AG10803 (cell line): ENCODE measurements at places on chromosomes 5 and 9.

GRCh38 chr5:36659411-36659810, 53.0 kb downstream of the SLC1A3 start:
- no peak for DNase-seq

DNA sequence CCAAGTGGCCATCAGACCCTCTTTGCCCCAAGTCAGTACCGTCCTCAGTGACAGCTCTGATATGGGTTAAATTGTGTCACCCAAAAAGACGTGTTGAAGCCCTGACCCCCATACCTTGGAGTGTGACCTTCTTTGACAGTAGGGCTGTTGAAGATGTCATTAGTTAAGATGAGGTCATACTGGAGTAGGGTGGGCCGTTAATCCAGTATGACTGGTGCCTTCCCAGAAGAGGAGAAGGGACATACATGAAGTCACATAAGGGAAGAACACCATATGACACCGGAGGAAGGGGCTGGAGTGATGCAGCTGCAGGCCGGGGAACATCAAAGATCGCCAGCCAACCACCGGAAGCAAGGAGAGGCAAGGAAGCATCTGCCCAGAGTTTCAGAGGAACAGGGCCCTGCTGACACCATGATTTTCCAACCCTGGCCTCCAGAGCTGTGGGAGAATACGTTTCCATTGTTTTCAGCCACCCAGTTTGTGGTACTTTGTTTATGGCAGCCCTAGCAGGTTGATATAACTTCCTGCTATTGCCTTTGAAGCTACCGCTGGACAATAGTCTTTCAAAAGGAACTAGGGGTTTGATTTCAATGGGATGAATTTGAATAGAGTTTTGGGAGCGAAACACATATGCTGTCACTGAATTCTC, 36.4 kb upstream of the CPEB4 start:
- no peak for DNase-seq

DNA sequence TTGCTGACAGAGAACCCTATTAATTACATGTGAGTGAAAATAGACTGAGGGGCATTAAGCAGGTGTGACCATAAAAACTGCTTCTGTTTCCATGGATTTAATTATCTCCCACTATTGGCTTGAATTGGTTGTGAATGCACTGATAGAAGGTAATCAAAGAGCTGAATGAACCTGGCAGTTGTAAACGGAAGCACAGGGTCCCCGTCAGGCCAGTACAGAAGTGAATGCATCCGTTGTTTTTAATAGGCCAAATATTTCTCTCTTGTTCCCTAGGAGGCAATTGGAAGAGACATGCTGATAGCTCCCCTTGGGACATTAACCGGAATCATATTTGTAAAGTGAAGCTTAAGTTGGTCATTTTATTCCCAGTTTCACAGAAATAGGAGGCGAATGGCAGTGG, 147.0 kb downstream of the CAVIN4 start:
- no peak for DNase-seq

DNA sequence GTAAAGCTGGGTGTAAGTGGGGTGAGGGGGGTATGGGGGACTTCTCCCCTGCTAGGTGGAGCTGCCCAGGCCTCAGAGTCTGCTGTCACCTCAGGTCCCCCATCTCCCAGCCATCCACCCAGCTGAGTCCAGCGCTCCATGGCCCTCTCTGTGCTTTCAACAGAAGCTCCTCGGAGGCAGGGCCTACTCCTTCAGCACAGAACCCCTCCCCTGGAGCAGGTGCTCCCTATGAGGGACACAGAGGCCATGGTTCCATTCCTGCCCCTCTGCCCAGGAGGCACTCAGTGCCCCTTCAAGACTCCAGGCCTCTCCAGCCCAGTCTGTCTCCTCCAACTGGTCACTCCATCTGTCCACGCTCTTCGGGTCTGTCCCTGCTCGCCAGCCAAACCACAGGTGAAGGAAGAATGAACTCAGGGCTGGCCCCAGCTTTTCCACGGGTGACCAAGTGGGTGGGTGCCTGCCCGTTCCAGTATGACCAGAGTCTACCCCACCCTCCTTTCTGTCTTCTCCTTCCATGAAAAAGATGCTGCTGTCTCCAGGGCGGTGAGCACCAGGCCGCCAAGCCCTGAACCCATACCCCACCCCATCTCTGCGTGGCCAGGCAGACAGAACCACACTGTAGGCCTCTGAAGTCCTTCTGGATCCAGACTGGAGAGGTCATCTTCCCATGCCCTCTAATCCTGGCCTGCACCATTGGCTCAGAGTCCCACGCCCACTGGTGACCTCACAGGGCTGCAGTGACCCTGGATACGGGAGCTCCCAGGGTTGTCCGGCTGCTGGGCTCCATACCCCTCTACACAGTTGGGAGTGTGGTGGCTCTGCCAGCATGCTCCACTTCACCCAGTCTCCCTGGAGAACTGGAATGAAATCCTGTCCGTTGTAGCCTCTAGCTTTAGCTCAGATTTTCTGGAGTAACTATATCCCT, 11.9 kb downstream of the GBGT1 start:
- no peak for DNase-seq

DNA sequence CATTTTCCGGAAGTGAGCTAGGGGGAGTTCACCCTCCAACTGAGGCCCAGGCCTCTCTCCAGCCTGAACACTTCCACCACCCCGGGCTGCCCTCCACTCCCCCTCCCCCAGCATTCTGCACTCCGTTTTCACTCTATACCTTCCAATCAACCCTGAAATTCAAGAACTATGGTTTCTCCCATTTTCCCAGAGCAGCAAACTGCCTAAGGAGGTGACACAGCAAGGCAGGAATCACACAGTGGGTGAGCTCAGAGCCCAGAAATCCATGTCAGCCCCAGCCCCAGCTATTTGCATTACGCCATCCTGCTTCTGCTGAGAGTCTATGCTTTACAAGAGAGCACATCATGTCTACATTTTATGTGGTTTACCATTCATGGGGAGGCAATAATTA, 11.9 kb downstream of the MSX2 start:
- DNase-seq = peak; percentile 72

- no peak for DNase-seq
These were observed 265.8 kb downstream of the TENT4A start for GRCh38 chr5:6979061-6979460.

DNA sequence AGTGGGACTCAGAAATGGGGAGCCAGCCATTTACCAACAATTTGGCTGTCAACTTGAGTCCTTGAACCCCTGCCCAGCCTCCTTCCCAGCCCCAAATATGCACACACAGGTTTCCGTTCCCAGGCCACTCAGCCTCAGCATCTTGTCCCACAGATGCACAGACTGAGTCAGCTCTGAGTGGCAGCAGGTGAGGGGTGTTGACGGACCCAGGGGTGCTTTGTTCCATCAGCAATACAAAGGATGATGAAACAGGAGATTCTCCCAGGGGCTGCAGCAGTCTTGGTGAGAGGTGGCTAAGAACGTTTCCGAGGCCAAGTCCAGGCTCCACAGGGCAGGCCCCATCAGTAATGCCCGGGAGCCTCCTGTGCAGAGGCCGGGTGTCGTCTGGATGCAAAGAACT, 4.9 kb upstream of the OLFM1 start:
- no peak for DNase-seq

GRCh38 chr5:15753752-15754151, 253.8 kb downstream of the FBXL7 start:
- DNase-seq = no peak

GRCh38 chr5:162068412-162068811, 839 bp downstream of the GABRG2 start:
- no peak for DNase-seq

DNA sequence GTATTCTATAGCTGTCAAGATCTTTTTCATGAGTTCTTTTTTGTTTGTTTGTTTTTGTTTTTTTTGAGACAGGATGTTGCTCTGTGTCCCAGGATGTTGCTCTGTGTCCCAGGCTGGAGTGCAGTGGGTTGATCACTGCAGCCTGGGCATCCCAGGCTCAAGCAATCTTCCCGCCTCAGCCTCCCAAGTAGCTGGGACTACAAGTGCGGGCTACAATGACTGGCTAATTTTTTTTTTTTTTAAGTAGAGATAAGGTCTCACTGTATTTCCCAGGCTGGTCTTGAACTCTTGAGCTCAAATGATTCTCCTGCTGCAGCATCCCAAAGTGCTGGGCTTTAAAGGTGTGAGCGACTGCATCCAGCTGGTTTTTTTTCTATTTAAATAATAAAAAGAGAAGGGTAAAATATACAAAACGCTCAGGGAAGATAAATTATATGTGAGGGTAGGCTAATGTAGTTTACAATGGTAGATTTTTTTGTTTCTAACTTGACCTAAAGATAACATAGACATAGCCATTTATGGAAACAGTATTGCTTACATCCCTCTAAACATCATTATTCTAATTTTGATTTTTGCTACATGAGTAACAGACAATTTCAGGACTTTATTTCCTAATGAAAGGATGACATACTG, 21.9 kb downstream of the ERBIN start:
- no peak for DNase-seq

- DNase-seq = peak; percentile 24
These were observed 167.5 kb downstream of the SAXO1 start for GRCh38 chr9:18865542-18865941.

DNA sequence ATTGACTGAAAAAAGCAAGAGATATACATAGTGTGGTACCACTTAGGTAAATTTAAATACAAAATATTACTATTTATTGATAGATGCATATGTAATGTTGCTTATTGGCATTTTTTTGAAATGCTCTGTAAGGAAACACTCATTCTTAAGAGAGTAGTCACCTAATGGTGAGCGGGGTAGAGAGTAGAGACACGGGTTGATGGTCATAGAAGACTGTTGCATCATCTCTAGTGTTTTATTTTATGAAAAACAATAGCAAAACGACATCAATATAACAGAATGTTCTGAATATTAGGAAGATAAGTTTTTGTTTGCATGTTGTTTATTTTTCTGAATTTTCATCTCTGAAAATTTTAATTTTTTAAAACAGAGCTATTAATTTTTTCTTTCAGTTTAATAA, 4.0 kb downstream of the SRP19 start:
- DNase-seq = no peak

GRCh38 chr5:38878391-38879077, 32.7 kb downstream of the OSMR start:
- no peak for DNase-seq

DNA sequence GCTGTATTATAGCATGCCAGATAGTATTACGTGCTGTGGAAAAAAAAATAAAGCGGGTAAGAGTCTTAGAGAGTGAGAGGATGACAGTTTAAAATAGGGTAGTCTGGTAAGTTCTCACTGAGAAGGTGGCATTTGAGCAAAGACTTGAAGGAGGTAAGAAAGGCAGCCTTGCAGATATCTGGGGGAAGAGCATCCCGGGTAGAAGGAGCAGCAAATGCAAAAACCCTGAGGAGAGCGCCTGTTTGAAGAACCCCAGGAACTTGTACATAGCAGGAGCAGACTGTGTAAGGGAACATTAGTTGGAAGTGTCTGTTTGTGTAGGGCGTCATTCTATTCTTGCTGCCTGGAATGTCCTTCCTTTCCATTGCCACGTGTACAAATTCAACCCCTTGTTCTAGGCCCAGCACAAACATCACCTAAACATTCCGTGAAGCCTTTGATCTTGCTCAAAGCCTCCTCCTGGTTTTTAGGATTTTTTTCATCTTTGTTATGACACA, 2.6 kb downstream of the AP3S1 start:
- DNase-seq = peak; percentile 16

DNA sequence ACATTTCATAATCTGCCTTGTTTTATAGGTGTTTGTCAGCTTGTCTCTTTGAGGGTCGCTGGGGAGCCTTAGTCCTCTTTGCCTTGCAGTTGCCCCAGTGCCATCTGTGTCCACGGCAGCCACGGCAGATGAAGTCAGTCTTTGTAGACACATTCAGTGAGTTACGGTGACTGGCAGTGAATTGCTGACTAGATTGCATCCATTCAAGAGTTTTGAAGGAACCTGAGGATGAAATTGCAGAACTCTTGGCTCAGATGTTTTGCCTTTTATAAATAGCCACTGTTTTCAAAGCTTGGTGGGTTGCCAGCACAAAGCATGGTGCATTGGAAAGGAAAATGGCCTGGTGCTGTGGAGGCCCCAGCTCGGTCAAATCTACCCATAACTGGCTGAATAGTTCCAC, 125.6 kb downstream of the TRIO start:
- peak; percentile 47 for DNase-seq

DNA sequence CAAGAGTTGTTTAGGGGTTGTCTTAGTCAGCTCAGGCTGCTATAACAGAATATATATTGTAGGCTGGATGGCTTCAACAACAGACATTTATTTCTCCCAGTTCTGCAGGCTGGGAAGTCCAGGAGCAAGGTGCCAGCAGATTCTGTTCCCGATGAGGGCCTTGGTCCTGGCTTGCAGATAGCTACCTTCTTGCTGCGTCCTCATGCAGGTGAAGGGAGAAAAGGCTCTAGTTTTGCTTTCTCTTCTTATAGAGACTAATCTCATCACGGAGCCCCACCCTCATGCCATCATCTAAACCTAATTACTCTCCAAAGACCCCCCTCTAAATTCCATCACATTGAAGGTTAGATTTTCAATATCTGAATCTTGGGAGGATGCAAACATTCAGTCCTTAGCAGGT, 246.0 kb upstream of the ANKRD55 start:
- DNase-seq = no peak

GRCh38 chr9:38048316-38048969, 20.6 kb downstream of the SHB start:
- DNase-seq = peak; percentile 89

DNA sequence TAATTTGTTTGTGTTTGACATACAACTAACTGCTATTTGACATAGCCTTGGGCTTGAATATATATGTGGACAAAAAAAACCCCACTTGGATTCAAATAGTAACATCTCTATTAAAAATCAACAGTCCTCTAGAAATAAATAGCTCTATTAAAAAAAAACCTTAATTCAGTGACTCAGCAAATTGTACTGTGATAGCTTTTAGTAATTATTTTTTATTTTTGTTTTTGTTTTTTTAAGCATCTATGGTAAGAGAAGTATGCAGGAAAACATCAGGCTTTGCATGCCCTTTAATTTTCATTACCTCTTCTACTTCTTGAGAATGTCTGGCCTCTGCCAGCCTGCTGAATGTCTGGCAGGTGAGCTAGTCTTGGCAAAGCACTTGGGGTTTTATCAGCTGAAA, 300.7 kb downstream of the NPR3 start:
- DNase-seq = no peak

- no peak for DNase-seq
These were observed 1967.0 kb upstream of the CDH9 start for GRCh38 chr5:29005386-29005785.

DNA sequence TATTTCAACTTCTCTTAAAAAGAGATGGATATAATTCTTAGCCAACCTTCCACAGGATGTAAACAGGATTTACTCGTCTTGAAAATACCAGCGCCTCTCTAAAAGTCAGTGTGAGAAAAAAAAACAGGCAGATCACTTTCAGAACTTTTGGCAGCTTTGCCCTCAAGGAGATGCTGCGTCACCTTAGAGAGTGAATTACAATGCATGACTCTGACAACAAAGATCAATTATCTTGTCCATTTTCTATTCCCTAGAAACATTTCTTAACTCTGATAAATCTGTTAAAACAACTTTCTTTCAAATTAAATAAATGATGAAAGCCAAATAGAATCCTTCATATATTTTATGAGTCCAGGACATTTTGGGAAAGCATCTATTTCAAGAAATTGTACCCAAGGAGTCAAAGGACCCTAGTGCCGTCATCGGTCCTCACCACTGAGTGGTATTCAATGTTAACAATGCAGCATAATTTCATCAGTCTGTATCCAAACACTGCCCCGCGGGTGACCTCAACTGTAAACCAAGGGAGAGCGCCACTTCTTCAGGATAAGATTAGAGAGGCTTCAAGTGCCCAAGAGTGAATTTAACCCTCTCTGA, 536.0 kb downstream of the PDE4D start:
- DNase-seq = no peak
